RKO (cell line): ENCODE measurements at places on chromosomes 1 and 21.

- no peak for DNase-seq
These were observed 431.0 kb upstream of the USP24 start for GRCh38 chr1:55646181-55646580.

DNA sequence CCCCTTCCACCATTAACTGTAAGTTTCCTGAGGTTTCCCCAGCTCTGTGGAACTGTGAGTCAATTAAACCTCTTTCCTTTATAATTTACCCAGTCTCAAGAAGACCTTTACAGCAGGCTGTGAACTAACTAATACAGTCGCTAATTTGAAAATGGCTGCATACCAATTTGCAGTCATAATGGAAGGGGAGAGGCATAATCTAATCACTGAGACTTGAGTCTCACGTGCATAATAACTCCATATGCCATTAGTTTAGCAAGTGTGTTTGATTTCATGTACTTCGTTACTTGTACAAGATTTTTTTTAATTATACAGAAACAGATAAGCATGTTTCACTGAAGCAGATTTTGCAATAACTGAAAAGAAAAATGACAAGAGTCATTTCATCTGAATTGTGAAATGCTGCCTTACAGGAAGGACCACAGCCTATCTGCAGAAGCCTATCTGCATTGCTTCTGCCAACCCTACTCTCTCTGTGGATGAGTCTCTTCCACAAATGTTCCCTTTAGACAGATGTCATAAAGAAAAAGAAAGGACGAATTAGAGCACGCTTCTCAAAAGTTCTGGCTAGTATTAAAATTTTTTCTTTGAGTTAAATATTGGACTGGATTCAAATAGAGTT, 99.1 kb downstream of the PTGER3 start:
- no peak for DNase-seq

DNA sequence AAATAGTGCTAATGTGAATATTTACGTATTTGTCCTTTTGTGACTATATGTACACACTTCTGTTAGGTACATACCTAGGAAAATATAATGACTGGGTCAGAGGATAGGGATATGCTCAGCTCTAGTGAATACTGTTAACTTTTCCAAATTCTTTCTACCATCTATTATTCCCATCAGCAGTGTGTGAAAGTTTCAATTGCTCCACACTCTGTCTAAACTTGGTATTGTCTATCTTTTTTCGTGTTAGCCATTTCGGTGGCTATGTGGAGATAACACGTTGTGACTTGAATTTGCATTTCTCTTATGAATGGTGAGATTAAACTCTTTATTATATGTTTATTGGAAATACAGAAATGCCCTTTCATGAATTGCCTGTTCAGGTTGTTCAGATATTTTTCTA, 22.7 kb upstream of the LELP1 start:
- DNase-seq: no peak

DNA sequence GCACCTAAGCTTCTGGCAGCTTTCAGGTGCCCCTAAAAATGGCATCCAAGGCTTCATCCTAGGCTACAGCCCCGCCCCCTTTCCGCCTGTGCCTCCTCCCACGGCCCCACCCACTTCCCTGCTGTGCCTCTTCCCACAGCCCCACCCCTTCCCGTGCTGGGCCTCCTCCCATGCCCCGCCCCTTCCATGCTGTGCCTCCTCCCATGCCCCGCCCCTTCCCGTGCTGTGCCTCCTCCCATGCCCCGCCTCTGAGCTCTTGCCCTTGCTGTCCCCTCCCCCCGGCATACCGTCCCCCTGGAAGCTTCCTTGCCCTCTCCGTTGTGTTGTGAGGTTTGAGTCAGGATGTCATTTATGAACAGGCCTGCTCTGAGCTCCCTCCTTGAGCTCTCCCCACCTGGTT, 228.5 kb upstream of the AJAP1 start:
- no peak for DNase-seq

DNA sequence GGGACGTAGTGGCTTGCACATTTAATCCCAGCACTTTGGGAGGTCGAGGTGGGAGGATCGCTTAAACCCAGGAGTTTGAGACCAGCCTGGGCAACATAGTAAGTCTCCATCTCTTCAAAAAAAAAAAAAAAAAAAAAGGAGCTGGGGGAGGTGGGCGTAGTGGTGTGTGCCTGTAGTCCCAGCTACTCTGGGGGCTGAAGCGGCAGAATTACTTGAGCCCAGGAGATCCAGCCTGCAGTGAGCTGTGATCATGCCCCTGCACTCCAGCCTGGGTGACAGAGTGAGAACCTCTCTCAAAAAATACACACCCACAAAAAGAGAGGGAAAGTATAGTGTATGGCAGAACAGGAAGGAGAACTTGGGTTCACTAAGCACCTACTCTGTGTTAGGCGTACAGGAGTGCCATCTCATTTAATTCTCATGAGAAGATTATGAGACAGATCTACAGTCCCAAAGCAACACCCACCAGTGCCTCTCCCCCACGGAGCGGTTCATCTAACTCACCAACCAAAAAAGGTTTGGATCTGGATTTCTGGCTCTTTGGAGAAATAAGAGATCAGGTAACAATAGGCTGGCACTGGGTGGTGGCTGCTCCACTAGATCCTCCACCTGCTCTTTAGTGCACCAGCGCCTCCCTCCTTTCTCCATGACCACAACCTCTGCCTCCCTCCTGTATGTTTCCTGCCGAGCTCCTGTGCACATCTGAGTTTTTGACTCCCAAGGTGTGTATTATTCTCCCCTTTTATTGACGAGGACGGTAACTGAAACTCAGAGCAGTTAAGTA, 1.4 kb upstream of the TRAF5 start:
- DNase-seq: no peak

DNA sequence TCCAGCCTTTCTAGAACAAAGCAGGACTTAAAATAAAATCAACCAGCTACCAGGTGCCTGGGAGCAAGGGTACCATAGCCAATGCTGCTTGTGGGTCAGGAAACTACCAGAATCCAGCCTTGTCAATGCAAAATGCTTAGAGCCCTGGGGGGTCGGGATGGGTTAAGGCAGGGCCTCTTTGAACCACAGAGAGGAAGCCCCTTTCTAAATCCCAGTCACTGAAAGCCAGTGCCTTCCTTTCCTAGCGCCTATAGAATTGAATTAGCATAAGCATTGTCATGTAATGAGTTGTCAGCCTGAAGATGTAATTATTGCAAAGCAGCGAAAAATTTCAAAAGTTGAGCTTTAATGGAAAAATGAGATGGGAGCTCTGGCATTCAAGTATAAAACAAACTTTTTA, 176.6 kb upstream of the DAB1 start:
- no peak for DNase-seq

GRCh38 chr1:228341450-228341813, 65.2 kb downstream of the TRIM11 start:
- no peak for DNase-seq

DNA sequence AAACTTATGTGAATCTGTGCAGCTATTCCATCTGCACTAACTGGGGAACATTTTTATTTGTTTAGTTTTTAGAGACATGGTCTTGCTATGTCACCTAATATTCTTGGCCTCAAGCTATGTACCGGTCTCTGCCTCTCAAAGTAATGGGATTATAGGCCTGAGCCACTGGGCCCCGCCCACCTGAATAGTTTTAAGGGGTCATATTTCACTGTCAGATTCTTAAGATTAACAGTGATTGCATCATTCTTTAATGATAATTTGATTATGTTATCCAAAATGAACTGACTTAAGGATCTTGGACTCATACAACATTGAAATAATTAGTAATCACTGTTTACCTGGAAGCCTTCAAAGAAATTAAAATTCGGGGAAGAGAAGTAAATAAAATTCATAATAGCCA, 12.6 kb upstream of the KLF18 start:
- DNase-seq: no peak

DNA sequence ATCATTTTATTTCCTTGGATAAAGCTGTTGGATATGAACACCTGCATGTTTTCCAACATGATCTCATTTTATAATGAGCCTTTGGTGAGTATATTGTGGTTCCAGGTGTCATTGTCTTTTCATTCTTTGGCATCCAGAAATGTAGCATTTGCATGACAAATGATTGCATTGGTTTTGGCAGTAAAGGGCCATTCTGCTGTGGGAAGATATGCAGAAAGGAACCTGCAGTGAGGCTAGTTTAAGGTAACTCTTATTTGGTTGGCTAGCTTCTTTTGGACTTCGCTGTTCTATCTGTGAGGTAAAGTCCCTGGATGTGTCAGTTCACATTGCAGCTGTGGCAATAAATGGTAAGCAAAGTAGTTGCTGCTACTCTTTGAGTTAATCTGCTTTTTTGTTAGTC, 343.0 kb downstream of the AMY1C start:
- no peak for DNase-seq

GRCh38 chr1:167462341-167462740, 56.0 kb downstream of the CD247 start:
- no peak for DNase-seq

DNA sequence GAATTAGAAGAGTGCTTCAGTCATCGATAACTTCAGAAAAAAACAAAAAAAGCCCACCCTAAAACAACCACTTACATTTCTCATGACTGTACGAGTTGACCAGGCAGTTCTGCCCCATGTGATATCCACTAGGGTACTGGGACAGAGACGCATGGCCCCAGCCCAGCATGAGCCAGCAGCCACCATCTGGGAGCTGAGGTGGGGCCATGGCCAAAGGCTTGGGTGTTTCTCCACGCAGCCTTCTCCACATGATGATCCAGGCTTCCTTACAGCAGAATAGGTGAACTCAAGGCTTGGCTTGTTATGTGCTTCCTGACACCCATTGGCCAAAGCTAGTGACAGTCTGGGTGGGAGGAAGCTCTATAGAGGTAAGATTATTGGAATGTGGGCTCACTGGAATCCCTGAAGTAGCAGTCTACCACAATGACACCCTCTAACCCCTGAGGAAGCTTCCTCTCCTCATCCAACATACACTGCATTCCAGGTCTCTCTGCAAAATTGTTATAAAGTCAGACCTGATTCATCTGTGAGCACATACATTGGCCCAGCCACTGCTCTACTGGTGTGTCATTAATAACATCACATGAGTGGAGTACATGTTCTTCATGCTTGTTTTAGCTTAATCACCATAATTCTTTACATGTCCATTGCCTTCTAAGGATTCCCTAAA, 66.3 kb upstream of the NTPCR start:
- DNase-seq: no peak

GRCh38 chr1:212727386-212728181, 27.9 kb upstream of the BATF3 start:
- DNase-seq: no peak
